ENCODE measurements at places on chromosomes 7 and 10. TPM values are rescaled to one million over a fixed set of nuclear protein-coding genes. Genes with fewer than 3 reads are reported as not detected.

GRCh38 chr10:97140902-97141745 is 44.6 kb downstream of the SLIT1 start:
- H3K4me1 ChIP-seq = no peaks in the 10 kb centered on the region
- peaks cover 14% of the 10 kb centered on the region for H3K27me3 ChIP-seq
- H3K36me3 ChIP-seq = no peaks in the 10 kb centered on the region
- no peak overlapping the region for H3K4me3 ChIP-seq

GRCh38 chr10:102402512-102402896 is 7.0 kb downstream of the NFKB2 start:
- no peak overlapping the region for H3K4me3 ChIP-seq
- peaks cover 8% of the 10 kb centered on the region for H3K4me1 ChIP-seq
- H3K27me3 ChIP-seq = peaks cover 9% of the 10 kb centered on the region

- H3K36me3 ChIP-seq = no peaks in the 10 kb centered on the region
- no peak for DNase-seq
- no peak overlapping the region for H3K4me3 ChIP-seq
- H3K27ac ChIP-seq = no peak overlapping the region
Measured at GRCh38 chr7:34109936-34110780, 204.8 kb downstream of the BMPER start.

DNA sequence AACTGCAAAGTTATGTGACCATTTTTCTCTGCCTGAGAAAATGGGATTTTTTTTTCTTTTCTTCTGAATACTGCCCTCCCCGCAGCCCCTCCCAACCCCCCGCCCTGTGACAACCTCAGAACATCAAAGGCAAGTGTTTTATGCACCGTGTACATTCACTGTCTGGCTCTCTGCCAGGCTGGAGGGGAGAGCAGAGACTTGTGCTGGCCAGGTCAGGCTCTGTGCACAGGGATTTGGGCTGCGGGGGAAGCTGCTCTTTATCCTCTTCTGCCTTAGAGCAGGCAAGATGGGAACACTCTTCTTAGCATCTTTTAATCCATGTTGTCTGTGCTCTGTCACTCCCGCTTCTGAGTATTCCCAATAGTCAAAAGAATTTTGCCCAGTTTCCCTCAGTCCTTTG is 195.1 kb downstream of the CCSER2 start:
- no peaks in the 10 kb centered on the region for H3K4me1 ChIP-seq
- no peak overlapping the region for H3K4me3 ChIP-seq
- H3K27ac ChIP-seq = no peak overlapping the region
- no peaks in the 10 kb centered on the region for H3K36me3 ChIP-seq

GRCh38 chr10:110808615-110809014 is 63.1 kb upstream of the PDCD4 start:
- no peak for DNase-seq
- H3K27me3 ChIP-seq = peaks cover 6% of the 10 kb centered on the region
- no peak overlapping the region for H3K4me3 ChIP-seq
- H3K4me1 ChIP-seq = peaks cover 9% of the 10 kb centered on the region
- H3K27ac ChIP-seq = no peak overlapping the region

GRCh38 chr7:137151041-137151689 is 192.4 kb downstream of the PTN start:
- no peaks in the 10 kb centered on the region for H3K4me1 ChIP-seq
- H3K36me3 ChIP-seq = no peaks in the 10 kb centered on the region
- H3K27ac ChIP-seq = no peak overlapping the region
- no peak overlapping the region for H3K4me3 ChIP-seq
- DNase-seq = no peak
- H3K27me3 ChIP-seq = no peaks in the 10 kb centered on the region

DNA sequence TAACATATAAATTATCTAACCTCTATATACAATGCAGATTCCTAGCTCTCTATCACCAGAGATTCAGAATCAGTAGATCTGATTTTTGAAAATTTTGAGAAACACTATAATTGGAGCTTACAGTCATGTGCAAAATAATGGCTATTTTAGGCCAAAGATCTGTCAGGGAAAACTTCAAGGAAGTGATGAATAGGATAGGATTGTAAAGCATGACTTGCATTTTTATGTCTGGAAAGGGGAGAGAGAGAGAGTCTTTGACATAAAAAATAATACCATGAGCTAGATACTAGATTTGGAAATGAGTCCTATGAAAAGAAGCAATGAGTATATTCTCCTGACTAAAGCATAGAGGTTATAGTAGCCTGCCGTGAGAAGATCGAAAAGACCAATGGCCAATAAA is 181.1 kb downstream of the SDHAF3 start:
- no peak overlapping the region for H3K4me3 ChIP-seq
- no peak overlapping the region for H3K27ac ChIP-seq
- no peaks in the 10 kb centered on the region for H3K27me3 ChIP-seq
- no peaks in the 10 kb centered on the region for H3K36me3 ChIP-seq
- H3K4me1 ChIP-seq = no peaks in the 10 kb centered on the region

DNA sequence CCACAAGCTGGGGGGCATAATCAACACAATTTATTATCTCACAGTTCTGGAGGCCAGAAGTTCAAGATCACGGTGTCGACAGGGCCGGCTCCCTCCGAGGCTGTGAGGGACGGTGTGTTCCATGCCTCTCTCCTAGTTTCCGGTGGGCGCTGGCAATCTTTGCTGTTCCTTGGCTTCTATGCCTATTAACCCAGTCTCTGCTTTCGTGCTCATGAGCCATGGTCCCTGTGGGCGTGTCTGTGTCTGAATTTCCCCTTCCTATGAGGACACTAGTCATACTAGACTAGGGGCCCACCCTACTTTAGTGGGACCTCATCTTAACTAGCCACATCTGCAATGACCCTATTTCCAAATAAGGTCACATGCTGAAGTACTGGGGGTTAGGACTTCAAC is 29.4 kb downstream of the HIPK2 start:
- H3K4me3 ChIP-seq = no peak overlapping the region
- no peaks in the 10 kb centered on the region for H3K27me3 ChIP-seq

- no peak for DNase-seq
- H3K36me3 ChIP-seq = peaks cover 17% of the 10 kb centered on the region
- no peaks in the 10 kb centered on the region for H3K4me1 ChIP-seq
- H3K27me3 ChIP-seq = no peaks in the 10 kb centered on the region
- no peak overlapping the region for H3K27ac ChIP-seq
Measured at GRCh38 chr10:125085258-125086054, 74.9 kb downstream of the CTBP2 start.

GRCh38 chr10:100873146-100873826 is 39.5 kb upstream of the SLF2 start:
- no peaks in the 10 kb centered on the region for H3K4me1 ChIP-seq
- H3K4me3 ChIP-seq = no peak overlapping the region
- H3K36me3 ChIP-seq = no peaks in the 10 kb centered on the region
- H3K27me3 ChIP-seq = no peaks in the 10 kb centered on the region
- no peak overlapping the region for H3K27ac ChIP-seq

GRCh38 chr7:150351587-150352194 is 10.3 kb upstream of the RARRES2 start:
- no peaks in the 10 kb centered on the region for H3K36me3 ChIP-seq
- DNase-seq = no peak
- H3K4me3 ChIP-seq = no peak overlapping the region

The PMS2 gene
- 22.7 TPM for total RNA-seq

The CD36 gene
- total RNA-seq = 261 TPM

The VPS37D gene
- total RNA-seq = 4.2 TPM

The NCF1 gene
- 3.5 TPM for total RNA-seq

The AGMO gene
- total RNA-seq = 2.4 TPM

The LIPK gene
- total RNA-seq = not detected

All from tibial nerve (tissue), 4 donors.